C1 segment of cervical spinal cord (tissue), 14 donors: ENCODE measurements at places on chromosomes 4 and X.

- DNase-seq, result no peak
Observed at GRCh38 chr4:150251752-150252190, 173.5 kb downstream of the DCLK2 start.

DNA sequence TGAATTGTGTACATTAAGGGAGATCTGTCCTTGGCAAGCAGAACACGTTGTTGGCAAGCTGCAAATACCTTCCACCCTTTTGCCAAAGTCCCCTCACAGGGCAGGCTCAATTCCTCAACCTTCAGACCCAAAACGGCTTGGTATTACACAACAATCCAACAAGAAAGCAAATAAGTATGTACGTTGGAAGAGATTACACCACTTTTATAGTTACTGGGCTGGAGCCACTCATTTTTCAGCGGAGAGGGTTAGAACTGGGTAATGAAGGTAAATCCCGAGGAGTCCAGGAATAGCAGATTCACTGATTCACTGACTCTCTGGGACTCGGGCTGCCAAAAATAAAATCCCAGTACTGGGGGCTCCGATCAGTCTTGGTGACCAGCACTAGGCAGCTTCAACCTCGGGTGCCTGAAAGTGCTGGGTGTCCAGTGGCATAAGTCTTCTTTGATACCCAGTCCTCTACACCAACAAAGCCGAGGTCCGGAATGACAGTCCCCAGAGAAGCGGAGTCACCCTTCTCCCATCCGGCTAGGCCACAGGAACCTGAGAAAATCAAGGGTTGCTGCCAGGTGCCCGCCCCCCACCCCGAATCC lies 587 bp downstream of the TIMM8A start:
- no peak for DNase-seq

GRCh38 chrX:53376888-53377287 lies 45.6 kb downstream of the SMC1A start:
- no peak for DNase-seq

DNA sequence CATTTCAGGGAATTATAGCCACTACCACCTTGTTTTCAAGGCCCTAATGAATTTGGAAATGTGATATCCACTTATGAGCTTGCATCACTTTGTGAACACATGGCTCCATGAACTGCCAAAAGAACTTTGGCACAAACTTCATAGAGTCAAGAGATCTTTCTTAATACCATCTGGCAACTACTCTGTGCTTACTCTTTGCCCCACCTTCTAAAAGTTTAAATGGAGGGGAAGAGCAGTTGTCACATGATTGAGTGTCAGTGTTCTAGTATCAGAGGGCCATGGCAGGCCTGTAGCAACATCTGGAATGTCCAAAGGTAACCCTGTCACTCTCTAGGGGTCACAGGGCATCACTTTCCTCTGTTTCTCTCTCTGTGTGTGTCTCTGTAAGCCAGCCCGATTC lies 2.6 kb upstream of the ADH1B start:
- DNase-seq, result no peak

DNA sequence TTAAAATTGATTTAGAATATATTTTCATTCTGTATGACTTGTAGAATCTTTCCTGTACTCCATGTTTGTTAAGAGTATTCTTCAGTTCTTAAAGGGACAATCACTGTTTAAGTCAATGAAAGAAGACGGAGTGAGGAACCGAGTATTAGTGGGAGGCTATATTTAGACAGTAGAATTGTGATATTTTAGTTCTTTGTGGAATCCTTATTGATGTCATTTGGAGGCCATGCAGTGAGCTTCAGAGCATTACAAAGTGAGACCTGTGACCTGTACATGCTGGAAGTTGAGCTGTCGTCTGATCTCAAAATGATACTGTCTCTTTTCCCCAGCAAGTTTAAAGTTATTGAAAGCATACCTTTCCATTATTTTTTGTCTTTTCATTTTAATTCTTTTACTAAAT lies 394.7 kb downstream of the GALNTL6 start:
- DNase-seq, result no peak

- no peak for DNase-seq
Observed at GRCh38 chr4:51859476-51860031, 16.6 kb downstream of the DCUN1D4 start.

GRCh38 chr4:113398441-113399143 lies 349.1 kb downstream of the ANK2 start:
- no peak for DNase-seq

GRCh38 chr4:56286763-56287162 lies 100.5 kb downstream of the AASDH start:
- DNase-seq, result no peak

- no peak for DNase-seq
Observed at GRCh38 chr4:34412911-34413310, 1831.4 kb downstream of the ARAP2 start.

GRCh38 chr4:178037459-178038214 lies 595.4 kb upstream of the AGA start:
- no peak for DNase-seq

DNA sequence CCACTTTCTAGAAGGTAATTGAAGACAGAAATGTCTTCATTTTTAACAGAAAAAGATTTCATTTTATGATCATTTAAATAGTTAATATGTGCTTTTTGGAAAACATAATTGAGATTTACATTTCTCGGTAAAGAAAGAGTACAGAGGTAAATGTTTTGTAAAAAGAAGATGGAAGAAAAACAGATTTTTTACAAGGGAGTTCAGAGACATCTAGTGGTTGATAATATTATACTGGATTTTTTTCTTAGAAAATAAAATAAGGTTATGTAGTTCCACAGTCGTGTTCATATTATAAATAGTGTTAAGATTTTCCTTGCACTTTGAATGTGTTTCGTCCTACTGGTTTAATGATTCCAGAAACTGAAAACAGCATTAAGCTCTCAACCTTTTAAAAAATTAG lies 60.6 kb downstream of the SMARCA1 start:
- no peak for DNase-seq

- no peak for DNase-seq
Observed at GRCh38 chrX:62923093-62923492, 428.0 kb downstream of the SPIN4 start.

DNA sequence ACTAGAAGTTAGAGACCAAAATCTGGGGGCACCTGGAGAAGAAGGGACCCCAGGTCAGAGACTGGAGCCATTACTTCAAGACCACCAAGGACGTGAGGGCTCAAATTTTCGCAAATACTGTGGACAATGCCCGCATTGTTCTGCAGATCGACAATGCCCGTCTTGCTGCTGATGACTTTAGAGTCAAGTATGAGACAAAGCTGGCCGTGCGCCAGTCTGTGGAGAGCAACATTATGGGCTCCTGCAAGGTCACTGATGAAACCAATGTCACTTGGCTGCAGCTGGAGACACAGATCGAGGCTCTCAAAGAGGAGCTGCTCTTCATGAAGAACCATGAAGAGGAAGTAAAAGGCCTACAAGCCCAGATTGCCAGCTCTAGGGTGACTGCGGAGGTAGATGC lies 101.2 kb downstream of the NCAPG start:
- no peak for DNase-seq

DNA sequence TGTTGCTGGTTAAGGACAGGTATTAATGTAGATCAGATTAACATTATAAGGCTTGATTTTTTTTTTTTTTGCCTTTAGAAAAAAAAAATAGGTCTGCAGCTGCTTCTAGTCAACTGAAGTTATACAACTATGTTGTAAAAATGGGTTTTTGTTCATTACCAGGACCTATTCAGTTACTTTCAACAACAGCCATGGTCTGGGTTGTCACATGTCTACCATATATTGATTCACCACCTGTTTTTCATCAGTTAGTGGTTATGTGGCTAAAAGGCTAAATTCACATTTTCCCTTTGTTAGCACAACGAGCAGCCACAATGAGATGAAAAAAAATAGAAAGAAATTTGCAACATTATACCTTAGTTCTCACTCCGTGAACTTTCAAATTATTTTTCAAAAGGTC lies 45.5 kb downstream of the GLRB start:
- DNase-seq, result no peak

GRCh38 chr4:156472624-156473023 lies 499.0 kb downstream of the PDGFC start:
- DNase-seq, result no peak

GRCh38 chr4:42112846-42113245 lies 39.6 kb downstream of the BEND4 start:
- no peak for DNase-seq

DNA sequence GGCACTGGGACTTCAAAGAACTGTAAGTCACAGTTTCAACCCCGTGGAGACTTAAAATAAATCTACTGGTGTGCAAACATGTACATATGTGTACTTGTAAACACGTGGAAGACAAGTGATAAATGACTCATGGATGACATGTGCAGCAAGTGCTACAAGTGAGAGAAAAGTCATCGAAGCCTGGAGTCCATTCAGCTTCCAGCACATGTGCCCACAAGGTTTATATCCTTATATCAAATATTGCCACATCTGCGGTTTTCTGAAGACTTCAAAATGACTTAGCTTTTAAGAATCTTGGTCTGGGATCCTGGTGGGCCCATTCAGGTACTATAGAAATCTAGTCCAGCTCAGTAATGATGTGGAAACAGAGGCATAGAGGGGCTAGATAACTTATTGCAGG lies 33.0 kb upstream of the TTC29 start:
- no peak for DNase-seq

DNA sequence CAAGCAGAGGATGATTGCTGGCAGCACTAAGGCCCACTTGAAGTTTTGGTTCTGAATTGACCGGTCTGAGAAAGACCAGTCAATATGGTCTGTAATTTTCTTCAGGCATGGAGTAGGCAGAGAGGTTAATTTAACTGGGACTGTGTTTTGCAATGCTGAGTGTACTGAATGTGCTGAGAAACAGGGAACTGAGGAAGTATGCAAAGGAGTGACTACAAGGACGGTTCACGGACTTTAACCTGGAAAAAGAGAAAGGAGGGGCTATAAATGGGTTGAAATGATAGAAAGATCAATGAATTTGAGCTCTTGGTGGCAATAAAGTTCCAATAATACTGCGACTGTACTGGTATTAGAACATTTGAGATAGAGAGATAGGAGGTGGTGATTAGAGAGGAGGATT lies 84.5 kb downstream of the MAGEB17 start:
- no peak for DNase-seq

- no peak for DNase-seq
Observed at GRCh38 chrX:867966-868647, 237.5 kb downstream of the SHOX start.

DNA sequence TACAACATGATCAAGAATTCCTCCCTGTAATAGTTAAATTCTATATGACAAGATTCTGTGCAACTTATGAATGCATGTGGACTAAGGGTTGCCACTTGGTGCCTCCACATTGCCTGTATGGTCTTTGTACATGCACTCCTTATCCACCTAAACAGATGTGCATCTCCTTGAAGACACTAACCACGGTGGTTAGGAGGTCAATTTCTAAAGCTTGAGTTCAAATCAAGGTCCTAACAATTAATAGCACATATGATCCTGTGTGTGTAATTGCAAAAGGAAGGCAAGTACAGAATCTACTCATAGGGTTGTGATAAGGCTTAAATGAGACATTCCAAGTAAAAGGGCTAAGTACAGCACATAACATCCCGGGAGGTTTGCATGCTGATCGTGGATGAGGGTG lies 1.5 kb upstream of the IL21 start:
- no peak for DNase-seq

- DNase-seq, result no peak
Observed at GRCh38 chrX:74890676-74891430, 34.4 kb downstream of the NEXMIF start.

- DNase-seq, result no peak
Observed at GRCh38 chrX:64206556-64207162, 1.2 kb upstream of the AMER1 start.

DNA sequence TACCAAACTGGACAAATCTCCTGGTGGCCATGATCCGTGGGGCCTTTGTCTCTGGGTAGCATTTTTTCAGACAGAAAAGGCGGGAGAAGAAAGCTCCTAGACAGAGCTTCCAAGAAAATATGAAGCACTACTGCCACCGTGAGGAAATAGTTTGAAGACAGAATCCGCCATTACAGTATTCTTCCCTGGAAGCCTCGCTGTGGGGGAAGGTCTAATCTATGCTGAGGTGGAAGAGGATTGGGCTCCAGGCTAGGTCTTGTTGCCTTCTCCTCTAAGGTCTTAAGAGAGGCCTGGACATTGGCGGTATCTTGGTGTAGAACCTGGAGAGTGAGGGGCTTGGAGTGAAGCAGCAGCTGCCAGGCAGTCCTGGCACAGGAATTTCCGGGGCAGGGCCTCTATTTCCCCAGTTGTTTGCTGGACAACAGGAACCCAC lies 218.9 kb downstream of the OR13H1 start:
- DNase-seq, result peak; percentile 37

DNA sequence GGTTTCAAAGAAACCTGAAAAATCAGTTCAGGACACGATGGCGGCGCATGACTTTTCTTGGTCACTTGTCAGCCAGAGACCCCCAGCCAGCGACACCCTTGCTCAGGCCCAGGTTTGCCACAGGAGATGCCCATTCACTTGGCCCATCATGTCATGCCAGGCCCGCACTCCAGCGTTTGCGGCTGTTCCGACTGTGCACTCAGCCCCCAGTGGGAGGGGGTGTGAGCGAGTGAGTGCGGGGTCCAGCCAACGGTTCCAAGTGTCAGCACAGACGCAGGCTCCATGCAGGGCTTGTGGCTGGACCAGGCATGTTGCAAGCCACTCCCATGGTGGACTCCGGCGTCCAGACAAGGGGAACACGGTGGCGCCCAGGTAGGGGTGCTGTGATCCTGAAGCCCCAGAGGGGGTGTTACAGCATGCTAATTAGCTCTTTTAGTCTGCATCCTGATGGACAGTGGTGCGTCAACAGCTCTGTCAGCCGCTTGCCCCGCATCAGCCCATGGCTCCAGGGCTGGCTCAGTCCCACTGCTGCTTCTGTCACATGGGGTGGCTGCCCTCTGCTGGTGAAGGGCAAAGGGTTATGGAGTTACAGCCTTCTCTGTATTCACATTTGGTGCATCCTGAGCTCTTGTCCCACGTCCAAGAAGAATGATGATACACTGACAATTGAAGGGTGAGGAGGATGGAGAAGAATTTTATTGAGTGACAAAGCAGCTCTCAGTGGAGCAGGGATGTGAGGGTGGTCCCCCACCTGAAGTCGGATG lies 3.7 kb upstream of the MAEA start:
- DNase-seq, result no peak

DNA sequence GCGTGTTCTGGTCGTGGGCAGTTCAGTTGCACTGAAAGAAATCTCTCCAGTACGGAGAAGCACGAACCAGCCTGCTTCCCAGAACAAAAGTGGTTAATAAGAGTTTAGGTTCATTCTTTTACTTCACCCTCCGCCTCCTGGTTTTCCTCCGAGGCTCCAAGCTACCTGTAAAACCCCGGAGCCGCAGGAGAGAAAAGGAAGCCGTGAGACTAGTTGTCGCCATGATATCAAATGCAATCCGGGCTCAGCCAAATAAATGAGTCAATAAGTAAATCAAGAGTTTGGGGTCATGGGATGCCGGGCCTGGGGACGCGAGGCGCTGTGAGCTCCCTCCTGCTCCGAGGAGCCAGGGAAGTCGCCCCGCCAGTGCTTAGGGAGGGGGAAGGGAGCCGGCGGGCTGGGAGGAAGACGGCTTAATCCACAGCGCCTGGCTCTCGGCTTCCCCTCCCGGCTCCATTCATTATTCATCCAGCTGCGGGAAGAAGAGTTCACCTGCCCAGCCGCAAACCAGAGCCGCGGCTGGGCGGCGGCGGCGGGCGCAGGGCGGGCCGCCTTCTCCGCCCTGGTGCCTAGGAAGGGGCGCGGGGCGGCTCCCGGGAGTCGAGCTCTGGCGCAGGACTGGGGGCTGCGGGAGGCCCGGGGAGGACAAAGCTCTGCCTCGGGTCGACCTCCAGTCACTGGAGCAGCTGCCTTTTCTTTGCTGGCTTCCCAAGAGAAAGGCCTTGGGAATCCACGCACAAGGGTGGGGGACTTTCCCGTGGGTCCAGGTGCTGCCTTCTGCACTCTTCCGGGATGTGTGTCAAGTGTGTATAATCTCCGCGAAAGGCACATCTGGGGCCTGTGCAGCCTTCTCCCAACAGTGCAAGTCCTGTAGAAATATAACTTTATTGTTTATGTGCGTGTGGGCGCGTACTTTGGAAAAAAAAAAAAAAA lies 1.7 kb downstream of the FRAS1 start:
- peak; percentile 5 for DNase-seq
